ENCODE measurements at places on chromosomes 13 and 19.
A peak's percentile ranks its signal among the peaks of the same experiment; 100 is the strongest.

- DNase-seq, result peak; percentile 57
Measured at GRCh38 chr19:41323430-41324125, 13.6 kb downstream of the CCDC97 start.

DNA sequence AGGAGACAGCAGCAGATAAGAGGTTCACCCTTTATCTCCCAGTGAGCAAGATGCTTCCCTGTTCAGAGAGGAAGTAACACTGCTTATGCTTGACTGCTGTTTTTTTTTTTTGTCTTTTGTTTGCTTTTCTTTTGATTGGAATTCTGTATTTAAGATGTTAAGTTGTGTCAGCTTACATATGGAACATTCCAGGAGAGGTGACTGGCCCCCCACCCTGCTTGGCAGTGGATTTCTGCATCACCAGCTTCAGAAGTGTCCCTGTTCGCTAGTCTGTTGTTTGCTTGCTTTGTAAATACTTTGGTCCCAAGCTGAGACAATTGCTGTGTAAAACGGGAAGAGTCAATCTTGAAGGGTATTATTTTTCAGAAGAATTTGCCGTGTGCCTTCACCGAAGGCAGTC lies 43.0 kb downstream of the IFT88 start:
- no peak for DNase-seq

DNA sequence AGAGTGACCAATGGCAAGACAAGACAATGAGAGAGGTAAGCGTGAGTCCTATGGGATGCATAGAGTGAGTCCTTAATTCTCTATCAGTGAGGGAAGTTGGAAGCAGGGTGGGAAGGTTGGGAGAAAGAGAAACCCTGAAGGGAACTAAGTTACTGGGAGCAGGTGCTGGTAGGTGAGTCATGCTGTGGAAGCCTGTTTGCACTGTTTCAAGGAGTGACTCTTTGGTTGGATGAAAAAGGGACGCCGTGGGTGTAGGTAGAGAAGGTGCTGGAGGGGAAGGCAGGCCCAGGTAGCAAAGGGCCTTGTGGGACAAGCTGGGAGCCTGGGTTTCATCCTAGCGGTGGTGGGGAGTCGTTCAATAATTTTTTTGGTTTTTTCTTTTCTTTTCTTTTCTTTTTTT lies 21.9 kb downstream of the IGFL1 start:
- DNase-seq, result no peak

DNA sequence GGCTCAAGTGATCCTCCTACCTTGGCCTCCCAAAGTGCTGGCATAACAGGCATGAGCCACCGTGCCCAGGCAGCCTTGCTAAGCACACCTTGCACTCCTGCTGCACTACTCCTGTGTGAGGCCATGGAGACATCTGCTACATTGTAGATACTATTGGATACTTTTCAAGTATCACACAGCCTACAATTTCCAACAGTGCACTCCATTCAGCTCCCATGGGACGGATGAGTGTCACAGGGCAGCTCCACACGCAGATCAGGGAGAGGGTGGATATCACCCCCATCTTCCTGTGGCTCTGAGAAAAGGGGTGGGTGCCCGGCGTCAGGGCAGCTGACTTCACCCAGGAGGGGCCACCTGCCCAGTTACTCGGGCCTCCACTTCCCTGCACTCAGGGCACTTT lies 39.1 kb upstream of the CCNE1 start:
- DNase-seq, result no peak

DNA sequence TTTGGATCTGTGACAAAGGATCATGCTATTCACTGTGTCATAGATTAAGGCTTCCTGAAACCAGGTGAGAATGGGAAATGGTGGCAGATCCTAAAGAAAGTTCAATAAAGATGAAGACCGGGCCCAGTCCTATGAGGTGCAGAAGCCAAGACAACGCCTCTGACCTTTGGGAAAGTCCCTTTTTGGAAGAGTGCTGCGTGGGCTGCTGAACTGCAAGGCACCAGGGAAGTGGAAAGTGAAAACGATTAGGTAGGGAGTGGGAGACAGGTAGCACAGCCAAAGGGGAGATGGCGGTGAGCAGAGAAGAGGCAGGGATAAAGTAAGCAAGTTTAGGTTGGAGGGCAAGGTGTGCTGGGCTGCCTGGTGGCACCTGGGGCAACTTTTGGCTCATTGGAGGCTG lies 16.3 kb downstream of the MBNL2 start:
- no peak for DNase-seq

- DNase-seq, result peak; percentile 45
Measured at GRCh38 chr13:112931028-112931934, 37.7 kb upstream of the MCF2L start.

DNA sequence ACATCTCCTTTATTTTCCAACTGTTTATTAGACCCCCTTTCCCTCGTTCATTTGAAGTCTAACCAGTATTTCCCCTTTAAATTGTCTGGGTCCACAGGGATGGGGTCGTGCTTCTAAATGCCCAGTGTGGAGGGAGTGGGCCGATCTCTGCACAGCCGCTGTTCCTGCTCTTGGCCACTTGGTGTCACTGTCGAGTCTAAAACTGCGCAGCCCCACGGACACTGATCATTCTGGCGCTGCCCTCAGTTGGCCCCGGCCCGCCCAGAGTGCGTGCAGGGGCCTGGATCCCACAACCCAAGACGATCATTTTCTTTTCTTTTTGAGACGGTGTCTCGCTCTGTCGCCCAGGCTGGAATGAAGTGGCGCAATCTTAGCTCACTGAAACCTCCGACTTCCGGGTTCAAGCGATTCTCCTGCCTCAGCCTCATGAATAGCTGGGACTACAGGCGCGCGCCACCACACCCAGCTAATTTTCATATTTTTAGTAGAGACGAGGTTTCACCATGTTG lies 12.0 kb downstream of the WDR88 start:
- DNase-seq, result peak; percentile 60

GRCh38 chr13:20938302-20938701 lies 35.8 kb upstream of the XPO4 start:
- no peak for DNase-seq

GRCh38 chr13:39818953-39819352 lies 163.5 kb downstream of the COG6 start:
- DNase-seq, result no peak

DNA sequence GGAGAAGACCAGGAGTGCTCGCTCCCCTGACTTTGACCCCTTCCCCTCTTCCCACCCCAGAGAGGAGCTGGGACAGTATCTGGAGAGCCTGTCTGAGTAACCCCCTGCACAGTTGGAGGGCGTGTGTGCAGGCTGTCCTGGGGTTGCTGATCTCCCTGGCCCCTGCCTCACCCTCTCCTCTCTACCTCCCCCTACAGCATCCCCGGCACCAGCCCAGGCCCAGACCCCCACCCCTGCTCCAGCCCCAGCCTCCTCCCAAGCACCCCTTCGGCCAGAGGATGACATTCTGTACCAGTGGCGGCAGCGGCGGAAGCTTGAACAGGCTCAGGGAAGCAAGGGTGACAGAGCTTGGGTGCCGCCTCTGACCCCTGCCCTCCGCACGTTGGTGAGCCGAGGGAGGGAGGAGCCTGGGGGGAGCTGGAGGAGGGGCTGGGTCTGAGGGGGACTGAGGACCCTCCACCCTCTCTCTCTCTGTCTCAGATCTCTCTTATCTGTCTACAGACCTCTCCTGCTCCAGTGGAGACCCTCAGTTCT lies 8.7 kb downstream of the PROSER3 start:
- no peak for DNase-seq

DNA sequence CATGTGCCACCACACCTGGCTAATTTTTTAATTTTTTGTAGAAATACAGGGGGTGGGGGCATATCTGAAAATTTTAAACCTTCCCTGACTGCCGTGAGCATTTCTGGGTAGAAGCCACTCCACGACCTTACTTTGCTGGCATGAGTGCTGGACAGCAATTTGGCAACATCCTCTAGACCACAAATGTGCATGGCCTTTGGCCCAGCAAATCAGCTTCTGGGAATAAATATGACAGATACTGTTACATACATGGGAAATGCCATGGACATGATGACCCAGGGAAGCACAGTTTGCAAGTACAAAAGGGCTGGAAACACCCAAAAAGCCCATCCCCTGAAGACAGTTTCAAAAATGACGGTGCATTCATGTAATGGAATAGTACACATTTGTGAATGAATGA lies 3.2 kb upstream of the PVR start:
- DNase-seq, result no peak
